NCI-H1092 (cell line): ENCODE measurements at places on chromosomes 3 and 15.

- DNase-seq = no peak
These were observed 21.8 kb upstream of the RBP1 start for GRCh38 chr3:139561255-139561817.

DNA sequence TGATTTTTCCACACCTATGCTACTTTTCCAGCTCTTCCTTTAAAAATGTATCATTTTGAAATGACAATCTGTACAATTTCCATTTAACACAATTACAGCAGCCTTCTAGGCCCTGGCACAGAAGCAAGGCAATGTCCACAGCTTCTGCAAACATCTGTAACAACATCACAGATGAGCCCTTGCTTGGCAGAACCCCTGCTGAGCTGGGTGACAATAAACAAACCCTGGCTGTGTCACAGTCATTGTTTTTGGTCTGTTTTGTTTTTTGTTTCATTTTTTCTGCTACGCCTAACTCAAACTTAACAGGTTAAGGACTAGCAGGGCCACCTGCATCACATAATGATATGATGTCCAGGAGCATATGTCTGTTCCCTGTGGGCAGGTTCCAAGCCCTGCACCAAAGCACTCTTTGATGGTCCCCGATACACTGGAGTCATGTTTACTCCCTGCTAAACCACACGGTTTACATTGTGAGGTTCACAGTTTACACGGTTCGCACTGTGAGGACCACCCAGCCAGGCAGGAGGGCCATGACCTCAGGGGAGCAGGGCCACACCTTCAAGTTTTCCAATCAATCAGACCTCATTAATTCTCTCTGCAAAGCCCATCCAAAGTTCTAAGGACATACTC is 186.8 kb upstream of the CHRNA7 start:
- no peak for DNase-seq

DNA sequence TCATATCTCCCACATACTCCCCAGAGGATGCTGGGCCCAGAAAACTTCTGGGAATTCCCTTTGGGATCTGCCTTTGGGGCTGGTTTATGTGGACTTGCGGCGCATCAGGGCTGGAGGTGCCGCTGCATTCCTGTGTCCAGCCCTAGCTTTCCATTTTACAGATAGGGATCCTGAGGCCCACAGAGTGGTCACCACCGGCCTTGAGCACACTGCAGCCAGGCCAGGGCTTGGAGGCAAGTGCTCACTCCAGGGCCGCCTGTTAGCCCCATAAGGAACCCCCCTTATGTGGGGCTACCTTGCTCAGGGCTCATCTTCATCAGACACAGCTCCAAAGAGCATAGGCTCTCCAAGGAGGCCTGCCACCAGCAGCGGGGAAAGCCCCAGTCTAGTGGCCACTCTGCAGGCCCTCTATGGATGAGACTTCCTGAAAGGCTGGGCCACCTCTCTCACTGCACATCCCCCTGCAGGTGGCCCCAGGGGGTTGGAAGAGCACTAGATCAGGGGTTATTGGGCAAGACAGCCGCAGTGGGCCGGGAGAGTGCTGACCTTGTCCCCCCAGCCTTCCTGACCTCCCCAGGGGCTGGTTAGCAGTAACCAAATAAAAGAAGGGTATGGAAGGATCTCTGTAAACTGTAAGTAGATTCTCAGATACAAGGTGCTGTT is 9.2 kb upstream of the ATP2B2 start:
- DNase-seq = no peak

GRCh38 chr15:34637305-34637704 is 53.9 kb upstream of the GOLGA8B start:
- DNase-seq = no peak

DNA sequence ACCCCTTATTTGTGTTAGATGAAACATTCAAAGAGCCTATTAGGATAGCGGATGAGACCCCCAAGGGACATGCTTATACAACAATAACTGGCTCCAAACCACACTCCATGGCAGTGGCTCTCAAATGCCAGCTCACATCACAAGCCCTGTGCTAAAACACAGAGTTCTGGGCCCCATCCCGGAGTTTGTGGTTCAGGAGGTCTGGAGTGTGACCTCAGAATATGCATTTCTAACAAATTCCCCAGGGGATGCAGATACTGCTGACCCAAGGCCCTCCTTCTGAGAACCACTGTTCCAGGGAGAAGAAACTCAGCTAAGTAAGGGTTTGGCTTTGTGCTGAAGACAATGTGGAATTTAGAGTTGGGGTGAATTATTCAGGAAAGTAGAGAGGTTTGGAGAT is 3.6 kb downstream of the CCRL2 start:
- no peak for DNase-seq

- DNase-seq = no peak
These were observed 62.9 kb downstream of the SLC28A2 start for GRCh38 chr15:45314960-45315359.

DNA sequence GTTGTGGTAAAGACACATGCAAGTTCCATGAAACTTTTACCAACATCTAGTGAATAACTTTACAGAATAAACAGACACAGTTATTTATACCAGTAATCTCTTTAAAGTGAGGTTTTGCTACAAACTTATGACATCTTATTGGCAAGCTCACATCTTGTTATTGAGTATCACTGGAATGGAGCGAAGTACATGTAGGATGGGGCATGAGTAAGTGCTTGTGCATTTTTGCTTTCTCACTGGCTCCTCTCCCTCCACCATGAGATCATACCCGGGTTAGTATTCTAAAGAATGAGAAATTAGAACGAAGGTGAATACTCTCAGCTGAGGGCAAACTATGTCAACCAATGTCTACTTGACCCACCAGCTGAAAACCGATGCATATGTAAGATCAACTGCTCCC is 193.3 kb upstream of the ZNF717 start:
- no peak for DNase-seq
